Activated CD4-positive, alpha-beta T cell treated with anti-CD3 and anti-CD28 coated beads, Interleukin-2, Interleukin-6, amounts not matched to agents 100 ng/mL and 50 ng/mL, durations not matched to agents 16 hours and 8 hours (primary cell): ENCODE measurements at places on chromosomes 3 and 15.

DNA sequence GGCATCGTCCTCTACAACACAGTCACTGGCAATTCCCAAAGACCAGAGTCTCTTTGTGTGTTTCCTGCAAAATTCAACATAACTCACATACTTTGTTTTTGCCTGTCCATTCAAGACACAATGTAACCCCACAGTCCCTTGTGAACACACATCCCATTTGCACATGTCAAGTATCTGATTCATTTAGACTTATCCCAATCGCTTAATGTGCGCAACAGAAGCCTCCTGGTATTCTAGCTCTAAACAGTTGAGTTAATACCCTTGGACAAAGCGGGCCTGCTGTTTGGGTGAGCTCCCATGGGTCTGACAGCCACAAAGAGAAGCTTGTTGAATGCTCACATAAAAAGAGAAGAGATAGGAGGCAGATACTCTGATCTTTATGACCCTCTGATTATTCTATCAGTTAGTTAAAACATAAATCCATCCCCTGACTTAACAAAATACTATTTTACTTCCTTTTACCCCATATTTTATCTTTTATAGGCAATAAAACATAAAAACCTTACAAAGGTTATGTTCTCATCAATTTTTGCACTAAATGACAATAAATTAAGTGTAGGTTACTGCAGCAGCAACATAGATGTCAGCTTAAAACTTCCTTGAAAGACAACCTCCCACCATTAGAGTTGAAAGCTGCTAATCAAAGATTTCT is 79.4 kb downstream of the ANXA2 start:
- no peak for DNase-seq

DNA sequence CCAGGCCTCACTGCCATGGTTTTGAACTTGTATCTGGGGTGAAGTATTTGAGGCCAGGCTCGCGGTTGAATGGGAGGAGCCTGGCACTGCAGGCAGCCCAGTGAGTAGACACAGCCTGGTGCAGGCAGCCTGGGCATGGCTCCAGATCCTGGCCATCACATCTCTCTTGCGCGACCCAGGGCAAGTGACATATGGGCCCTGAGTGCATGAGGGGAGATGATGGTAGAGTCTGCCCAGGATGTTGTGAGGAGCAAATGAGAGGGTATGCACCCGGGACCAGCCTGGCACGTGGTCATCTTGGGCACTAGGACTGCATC is 103.5 kb downstream of the TBC1D2B start:
- DNase-seq: no peak

DNA sequence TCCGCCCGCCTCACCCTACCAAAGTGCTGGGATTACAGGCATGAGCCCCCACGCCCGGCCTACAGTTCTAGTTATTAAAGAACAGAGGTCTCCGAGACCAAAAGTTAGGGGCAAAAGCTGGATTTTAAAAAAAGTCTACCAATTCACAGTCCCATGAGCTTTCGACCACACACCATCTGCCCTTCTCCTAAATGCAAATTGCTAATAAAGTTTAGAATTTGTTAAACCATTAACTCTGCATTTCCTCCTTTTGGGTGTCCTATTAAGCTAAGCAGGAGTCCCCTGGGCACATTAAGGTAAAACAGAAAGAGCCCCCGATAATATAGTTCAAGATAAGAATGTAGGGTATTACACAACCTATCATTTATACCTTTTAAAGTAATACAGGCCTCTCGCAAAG is 322.7 kb downstream of the FOXP1 start:
- no peak for DNase-seq

- DNase-seq: no peak
Measured at GRCh38 chr3:140285380-140285779, 350.4 kb downstream of the CLSTN2 start.

DNA sequence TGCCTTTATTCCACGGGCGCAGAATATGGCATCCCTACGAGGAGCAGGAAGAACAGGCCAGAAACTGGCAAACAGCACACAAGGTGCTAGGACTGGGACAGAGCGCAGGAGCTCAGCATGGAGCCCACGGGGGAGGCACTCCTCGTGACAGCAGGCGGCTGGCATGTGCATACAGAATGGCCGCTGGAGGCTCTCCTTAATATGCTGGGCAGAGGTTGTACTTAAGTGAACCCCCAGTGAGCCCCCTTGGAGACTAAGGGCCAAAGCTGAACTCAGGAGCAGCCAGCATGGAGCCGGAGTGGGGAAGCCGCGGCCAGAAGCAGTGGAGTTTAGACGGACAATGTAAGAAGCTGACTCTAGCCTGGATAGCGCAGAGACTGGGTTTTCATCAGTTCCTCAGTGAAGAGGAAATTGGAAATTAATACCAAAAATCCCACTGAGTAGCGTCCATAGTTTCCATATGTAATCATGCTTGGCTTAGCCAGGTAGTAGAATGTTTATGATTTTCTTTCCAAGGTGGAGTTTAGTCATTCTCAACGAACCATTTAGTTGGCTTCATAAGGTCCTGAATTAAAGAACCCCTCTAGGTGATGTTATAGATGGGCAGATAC is 69.4 kb downstream of the EPHB3 start:
- DNase-seq: no peak

GRCh38 chr15:57061281-57061680 is 142.8 kb downstream of the TCF12 start:
- no peak for DNase-seq

DNA sequence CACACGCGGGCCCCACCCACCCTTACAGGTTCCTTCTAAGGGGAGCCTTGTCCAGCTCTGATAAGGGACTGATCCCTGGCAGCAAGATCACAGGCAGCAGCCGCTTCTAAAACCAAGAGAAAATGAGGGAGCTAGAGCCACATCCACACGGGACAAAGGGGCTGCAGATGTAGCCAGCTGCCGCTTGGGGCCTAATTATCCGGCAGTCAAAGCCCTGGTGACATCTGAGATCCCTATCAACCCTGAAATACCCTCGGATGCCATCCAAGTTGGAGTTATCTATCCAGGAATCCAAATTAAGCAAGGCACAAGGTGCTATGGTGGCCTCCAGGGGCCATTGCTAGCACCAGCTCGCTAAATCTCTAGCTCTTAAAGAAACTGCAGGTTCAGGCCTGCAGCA is 248.3 kb downstream of the VPS13C start:
- no peak for DNase-seq

GRCh38 chr3:11470031-11470853 is 173.5 kb downstream of the VGLL4 start:
- no peak for DNase-seq

DNA sequence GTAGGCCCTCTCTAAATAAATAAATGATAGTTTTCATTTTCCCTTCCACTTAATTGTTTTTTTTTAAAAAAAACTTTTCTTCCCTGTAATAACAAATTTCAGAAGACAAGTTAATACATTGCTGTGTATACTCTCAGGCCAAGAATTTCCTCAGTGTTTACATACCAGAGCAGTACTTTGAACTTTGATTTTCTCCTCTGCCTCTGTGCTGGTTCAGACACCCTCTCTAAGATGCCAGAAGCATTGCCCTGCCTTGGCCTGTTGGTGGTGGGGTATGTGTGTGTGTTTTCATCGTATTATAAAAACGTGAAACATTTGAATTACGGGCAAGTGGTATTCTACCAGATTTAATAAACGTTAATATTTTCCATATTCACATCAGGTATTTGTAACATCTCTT is 70.1 kb downstream of the SMAD3 start:
- no peak for DNase-seq

GRCh38 chr3:42036483-42036823 is 54.7 kb upstream of the TRAK1 start:
- DNase-seq: no peak

- no peak for DNase-seq
Measured at GRCh38 chr15:98719137-98719740, 70.9 kb downstream of the IGF1R start.

- DNase-seq: no peak
Measured at GRCh38 chr3:107247116-107247515, 130.1 kb upstream of the CCDC54 start.

DNA sequence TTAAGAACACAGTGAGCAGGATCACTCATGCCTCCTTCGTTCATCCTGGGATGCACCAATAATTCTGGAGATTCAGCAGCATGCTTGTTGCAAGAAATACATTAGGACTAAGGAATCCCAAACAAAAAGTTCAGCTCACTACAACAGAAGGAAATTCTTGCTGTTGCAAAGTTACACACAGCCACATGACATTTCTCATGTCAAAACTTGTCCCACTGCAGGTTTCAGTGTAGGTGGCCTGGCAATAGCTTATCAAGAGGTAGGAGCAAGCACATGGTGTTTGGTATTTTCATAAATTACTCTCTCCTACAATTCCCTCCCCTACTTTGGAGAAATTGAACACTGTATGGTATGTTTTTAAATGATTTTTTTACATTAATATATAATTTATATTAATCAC is 399.6 kb upstream of the EPHA3 start:
- DNase-seq: no peak

DNA sequence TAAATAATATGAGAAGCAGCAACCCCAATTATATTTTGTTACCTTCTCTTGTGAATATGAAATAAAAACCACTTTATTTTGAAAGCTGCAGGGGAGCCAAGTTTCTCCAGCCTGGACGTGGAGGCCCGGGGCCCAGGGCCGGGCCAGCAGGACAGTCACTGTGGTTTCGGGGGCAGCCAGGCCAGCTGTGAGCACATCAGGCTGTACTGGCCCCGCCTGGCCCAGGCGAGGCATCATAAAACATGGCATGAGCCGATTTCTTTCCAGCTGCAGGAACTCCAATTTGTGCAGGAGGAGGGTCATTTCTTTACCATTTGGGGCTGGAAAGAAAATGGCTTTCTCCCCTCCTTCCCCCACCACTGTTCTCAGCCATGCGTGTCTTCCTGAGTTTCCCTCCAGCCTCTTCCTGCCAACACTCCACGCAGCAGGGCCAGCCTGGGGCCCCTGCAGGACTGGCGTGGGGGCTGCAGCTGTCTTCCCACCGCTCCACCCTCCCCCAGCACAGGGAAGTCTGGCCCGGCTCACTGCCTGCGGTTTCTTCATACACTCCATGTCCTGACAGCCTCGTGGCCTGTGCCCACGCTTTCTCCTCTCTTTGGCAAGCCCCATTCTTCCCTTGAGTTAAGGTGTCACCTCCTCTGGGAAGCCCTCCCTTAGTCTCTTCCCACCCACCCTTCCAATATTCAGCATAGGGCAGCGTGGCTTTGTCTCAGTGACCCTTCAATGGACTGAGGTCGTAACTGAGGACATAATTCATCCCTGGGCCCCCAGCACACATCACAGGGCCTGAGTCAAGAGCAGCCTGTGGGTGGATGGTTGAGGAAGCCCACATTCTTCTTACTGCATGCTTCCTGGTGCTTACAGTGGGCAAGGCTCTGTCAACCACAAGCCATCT is 135.8 kb downstream of the CHSY1 start:
- DNase-seq: no peak

GRCh38 chr3:131944676-131945075 is 90.1 kb downstream of the CPNE4 start:
- no peak for DNase-seq

- no peak for DNase-seq
Measured at GRCh38 chr3:62039586-62039985, 333.8 kb downstream of the FEZF2 start.

DNA sequence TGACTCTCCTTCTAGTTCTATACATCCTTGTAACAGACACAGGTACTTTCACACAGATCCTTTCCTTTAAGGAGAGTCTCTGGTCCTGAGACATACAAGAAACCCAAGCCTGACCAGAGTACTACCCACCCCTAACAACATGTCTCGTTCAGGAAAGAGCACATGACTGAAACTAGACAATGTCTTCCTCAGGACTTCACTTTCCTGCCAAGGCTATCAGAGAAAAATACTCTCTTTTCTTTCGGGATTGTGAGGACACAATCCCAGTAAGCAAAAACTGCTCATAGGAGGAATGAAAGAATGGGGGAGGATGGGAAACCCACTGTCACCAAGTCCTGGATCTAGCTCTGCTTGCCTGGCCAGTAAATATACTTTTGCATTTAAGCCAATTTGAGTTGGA is 11.5 kb upstream of the ANKRD28 start:
- no peak for DNase-seq

DNA sequence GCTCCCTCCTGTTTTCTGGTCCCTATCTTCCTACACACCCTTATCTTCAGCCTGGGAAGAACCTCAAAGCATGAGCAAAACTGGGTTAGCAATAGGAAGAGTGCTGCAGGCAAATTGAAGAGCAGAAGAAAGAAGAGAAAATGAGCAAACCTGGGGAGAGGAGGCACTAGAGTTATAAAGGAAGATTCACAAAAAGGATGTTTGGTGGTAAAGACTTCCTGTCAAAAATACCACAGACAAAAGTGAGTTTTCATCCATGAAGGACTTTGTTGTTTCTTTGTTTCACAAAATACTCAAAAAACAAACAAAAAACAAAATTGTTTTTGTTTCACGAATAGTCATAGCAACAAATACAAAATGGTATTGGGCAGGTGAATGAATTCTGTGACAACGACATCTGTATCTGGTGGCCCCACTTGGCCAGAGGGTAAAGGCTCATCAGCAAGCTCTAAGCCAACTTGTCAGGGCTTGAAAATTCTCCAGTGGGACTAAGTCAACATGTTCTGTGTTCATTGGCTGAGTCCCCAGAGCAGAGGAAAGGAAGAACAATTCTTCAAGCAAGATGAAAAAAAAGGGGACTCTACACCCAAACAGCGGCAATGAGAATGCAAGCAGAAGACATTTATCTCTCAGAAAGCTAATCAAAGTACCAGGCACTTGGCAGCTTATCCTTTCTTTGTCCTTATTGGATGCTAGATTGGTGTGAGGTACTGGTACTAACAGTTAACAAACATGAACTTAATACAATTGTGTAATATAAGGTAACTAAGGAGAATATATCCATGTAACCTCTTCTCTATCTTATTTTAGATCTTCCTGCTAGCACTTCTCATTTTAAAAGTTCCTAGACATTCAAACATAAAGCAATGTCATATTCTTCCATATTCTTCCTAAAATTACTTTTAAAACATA is 9.7 kb downstream of the ATP8B4 start:
- peak; percentile 61 for DNase-seq

DNA sequence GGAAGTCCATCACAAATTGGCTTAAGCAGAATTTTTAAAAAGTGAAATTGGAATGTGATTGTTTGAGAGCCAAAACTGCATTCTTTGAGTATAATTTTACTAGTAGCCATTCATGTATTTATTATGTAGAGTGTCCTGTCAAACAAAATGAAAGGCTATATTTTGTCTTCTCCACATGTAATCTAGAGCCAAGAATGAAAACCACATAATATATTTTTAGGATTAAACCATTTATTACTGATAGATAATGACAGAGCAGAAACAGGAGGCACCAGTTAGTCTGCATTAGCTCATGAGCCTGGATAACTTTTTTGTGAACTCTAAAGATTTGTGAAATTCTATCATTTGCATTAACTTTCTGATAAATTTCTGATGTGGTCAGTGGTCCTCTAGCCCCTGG is 130.2 kb downstream of the FILIP1L start:
- DNase-seq: no peak

GRCh38 chr3:157376603-157377300 is 59.9 kb upstream of the PTX3 start:
- no peak for DNase-seq

DNA sequence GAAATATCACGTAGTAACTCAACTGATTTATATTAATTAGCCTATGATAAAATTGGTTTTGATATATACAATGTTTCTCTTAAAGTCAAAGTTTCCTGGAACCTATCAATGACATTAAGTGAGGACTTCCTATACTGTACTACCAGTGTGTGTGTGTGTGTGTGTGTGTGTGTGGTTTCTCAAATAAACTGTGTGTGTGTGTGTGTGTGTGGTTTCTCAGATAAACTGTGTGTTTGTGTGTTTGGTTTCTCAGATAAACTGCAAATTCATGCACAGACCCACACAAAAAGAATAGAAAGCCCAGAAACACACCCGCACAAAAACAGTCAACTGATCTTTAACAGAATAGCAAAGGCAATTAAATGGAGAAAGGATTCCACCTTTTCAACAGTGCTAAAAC is 14.5 kb upstream of the WDR5B start:
- no peak for DNase-seq

GRCh38 chr3:177947901-177948300 is 588.3 kb upstream of the KCNMB2 start:
- no peak for DNase-seq
